Pons (tissue), 1 donor: ENCODE measurements at places on chromosomes 4 and X.

GRCh38 chrX:47321386-47321785, 49.0 kb upstream of the ZNF157 start:
- peak; percentile 71 for DNase-seq

DNA sequence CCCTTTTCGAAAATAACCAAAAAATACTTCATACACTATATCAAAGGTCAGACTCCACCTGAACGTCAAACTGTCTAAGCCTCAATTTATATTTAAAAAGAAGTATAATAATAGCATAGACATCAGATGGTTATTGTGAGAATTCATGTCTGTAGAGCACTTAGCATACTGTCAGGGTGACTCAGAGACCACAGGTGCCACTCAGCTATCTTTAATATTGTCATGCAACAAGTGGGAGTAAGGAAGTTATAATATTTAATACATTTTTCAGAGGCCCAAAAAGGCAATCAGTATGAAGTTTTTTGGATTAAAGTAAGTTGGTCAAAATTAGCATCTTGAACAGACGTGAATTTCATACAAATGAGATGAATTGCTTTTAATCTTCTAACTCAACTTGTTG, 93.3 kb downstream of the PHOX2B start:
- no peak for DNase-seq

- no peak for DNase-seq
These were observed 161.6 kb downstream of the SMIM20 start for GRCh38 chr4:26075583-26075982.

DNA sequence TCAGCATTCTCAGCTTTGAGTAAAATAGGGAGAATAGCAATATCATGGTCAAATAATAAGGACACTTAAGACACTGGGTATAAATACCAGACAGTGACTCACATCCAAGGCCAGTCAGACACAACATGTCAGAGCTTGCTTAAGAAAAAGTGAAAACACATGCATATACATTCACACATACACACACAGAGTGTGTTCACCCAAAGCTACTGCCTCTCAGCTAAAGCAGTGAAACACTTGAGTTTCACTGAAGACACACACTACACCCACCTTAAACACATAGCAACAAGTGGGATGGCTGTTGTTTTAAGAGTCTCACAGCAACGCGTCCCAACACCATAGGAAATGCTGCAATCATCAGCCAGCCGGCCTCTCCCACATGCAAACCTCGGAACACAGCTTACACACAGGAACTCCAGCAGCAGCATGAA, 14.4 kb downstream of the SHROOM4 start:
- no peak for DNase-seq

DNA sequence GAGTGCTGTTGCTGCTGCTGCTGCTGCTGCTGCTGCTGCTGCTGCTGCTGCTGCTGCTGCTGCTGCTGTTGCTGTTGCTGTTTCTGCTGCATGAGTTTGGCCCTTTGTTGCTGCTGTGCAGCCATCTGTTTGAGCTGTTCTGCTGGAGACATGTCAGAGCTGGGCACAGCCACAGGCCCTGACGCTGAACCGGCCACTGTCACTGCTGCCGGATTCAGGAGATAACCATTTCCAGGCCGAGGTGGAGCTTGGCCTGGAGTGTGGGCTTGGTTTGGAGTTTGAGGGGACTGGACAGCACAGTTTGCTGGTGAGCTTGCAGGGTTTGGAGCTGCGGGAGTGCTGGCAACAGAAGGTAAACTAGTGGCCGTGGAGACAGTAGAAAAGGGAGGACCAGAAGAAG, 224.3 kb downstream of the MGST2 start:
- DNase-seq, result no peak

GRCh38 chr4:150123796-150124677, 45.8 kb downstream of the DCLK2 start:
- no peak for DNase-seq

DNA sequence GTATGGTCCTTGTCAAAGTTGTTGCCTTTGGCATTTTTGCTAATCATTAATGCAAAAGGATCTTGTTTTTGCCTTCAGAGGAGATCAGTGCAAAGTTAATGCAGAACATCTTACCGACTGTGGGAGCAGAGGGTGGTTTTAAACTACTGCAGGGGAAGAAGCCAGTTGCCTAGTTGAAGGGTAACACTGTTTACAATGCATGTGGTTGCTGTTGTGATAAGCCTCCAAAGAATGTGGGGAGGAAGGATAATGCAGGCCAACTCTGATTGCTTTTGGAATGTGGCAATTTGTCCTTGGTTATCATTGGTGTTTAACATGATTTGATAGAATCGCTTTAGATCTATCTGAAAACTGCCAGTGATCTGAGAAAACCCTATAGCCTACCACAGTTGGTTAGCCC, 204.3 kb upstream of the TLL1 start:
- DNase-seq, result no peak

DNA sequence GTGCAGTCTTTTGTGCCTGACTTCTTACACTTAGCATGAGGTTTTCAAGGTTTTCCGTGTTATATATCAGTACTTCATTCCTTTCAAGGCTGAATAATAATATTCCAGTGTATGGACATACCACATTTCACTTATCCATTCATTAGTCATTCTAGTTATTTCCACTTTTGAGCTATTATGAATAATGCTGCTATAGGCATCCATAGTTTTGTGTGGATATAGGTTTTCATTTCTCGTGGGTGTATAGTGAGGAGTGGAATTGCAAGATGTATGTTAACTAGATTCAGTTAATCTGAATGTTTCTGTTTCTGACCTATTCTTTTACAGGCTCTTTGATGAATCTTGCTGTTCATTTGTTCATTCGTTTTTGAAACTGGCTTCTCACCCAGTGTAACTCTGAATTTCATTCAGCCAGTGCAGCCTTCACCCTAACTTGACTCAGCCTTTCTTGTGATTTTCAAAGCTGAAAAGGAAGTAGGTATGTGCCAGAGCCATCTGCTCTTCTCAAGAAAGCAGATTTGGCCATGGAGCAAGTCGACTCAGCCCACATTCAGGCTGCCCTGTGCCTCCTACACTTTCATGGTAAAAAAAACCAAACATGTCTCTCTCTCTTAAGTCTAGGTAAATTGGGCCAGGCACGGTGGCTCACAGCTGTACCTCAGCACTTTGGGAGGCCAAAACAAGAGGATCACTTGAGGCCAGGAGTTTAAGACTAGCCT, 56.3 kb upstream of the NOCT start:
- peak; percentile 14 for DNase-seq

GRCh38 chrX:151346931-151347543, 50.0 kb upstream of the VMA21 start:
- no peak for DNase-seq

GRCh38 chr4:110231869-110232268, 33.5 kb upstream of the ELOVL6 start:
- DNase-seq, result no peak

DNA sequence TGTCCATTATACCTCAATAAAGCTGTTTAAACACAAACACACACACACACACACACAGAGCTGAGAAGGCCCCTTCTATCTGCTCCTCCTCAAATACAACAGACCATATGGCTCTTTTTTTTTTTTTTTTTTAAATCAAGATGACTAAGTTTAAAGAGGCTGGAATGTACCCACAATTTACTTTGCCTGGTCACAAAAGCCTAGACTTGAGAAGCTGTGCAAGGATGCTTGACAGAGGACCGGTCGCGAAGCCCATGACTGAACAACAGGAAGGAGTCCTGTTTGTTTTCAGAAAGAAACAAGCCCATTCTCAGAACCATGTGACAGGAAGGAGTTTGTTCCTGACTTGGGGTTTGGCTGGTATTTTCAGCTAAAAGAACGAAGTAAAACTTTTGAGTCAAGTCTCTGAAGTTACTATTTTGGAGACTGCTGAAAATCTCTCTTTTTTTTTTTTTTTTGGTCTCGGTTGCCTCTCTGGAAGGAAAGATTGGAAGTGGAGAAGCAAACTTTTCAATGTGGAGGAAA, 650.9 kb upstream of the TENM3 start:
- DNase-seq, result peak; percentile 62

- no peak for DNase-seq
These were observed 241.7 kb upstream of the TEX13A start for GRCh38 chrX:105462186-105462585.

DNA sequence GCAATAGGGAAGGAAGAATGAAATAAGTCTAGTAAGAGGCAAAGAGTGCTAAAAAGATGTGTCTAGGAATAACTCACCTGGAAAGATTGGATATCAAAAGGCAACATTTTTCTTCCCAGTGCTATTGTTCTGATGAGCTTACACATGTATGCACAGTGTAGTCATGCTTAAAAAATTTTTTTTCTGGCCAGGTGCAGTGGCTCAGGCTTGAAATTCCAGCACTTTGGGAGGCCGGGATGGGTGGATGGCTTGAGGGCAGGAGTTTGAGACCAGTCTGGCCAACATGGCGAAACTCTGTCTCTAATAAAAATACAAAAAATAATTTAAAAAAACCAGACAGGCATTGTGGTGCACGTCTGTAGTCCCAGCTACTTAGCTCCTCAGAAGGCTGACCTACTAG, 795.8 kb upstream of the IGFBP7 start:
- DNase-seq, result no peak

- DNase-seq, result no peak
These were observed 15.9 kb upstream of the TADA2B start for GRCh38 chr4:7027284-7027683.

GRCh38 chrX:82816562-82816961, 691.5 kb upstream of the POU3F4 start:
- DNase-seq, result no peak

GRCh38 chr4:95102162-95102790, 344.5 kb downstream of the BMPR1B start:
- no peak for DNase-seq

- no peak for DNase-seq
These were observed 200.6 kb downstream of the BCOR start for GRCh38 chrX:39896951-39897740.

- no peak for DNase-seq
These were observed 19.3 kb downstream of the GPR143 start for GRCh38 chrX:9746148-9746888.

DNA sequence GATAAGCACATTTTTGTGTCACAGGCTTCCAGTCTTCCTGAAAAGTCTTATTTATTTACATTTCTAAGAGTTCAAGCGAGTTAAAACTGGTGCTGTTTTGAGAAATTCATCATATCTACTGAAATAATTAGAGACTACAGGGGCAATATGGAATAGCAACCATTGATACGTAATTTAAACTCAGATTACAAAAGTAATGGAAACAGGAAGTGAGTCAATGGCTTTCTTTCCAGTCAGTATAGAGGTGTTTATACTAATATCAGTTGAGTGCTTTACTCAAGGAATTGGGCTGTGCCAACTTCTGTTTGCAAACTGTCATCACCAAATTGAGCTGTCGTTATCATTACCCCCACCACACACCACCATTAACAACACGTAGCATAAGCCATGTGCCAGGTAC, 222.7 kb downstream of the COL25A1 start:
- DNase-seq, result no peak

DNA sequence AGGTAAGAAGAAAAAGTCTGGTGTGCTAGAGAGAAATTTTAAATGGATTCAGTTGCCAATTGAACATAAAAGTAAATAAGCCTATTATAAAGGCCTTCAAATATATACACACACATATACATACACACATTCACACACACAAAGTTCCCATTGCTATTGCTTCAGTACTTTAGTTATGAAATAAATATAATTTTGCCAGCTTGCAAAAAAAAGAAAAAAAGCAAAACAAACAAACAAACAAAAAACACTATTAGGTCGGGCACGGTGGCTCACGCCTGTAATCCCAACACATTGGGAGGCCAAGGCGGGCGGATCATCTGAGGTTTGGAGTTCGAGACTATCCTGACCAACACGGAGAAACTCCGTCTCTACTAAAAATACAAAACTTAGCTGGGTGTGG, 80.3 kb downstream of the SPIN4 start:
- no peak for DNase-seq

- no peak for DNase-seq
These were observed 58.3 kb downstream of the RAI2 start for GRCh38 chrX:17802756-17803155.

GRCh38 chrX:78796916-78797315, 49.4 kb downstream of the LPAR4 start:
- no peak for DNase-seq

- DNase-seq, result no peak
These were observed 17.2 kb upstream of the DRD5 start for GRCh38 chr4:9764155-9764696.

GRCh38 chr4:38236003-38236402, 275.8 kb downstream of the PTTG2 start:
- no peak for DNase-seq

- peak; percentile 97 for DNase-seq
These were observed 4.7 kb downstream of the RASGEF1B start for GRCh38 chr4:81466841-81467671.

DNA sequence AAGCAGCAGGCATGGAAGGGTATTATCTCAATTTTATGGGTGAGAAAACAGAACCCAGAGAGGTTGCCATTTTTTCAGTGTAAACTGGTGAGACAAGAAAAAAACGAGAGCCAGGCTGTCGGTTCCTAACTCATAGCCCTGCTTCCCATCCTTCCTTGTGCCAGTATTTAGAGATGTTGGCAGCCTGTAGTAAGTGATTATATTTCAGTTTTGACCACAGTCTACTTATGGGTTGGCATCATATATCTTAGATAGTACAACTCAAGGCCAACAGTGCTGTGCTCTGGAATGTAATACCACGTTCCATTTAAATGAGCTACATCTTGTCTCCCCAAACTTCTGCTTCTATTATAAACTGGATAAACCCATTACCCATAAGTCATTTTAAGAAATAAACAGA, 40.8 kb downstream of the XK start:
- DNase-seq, result no peak

- DNase-seq, result no peak
These were observed 626.7 kb upstream of the BOD1L1 start for GRCh38 chr4:14254252-14254651.

DNA sequence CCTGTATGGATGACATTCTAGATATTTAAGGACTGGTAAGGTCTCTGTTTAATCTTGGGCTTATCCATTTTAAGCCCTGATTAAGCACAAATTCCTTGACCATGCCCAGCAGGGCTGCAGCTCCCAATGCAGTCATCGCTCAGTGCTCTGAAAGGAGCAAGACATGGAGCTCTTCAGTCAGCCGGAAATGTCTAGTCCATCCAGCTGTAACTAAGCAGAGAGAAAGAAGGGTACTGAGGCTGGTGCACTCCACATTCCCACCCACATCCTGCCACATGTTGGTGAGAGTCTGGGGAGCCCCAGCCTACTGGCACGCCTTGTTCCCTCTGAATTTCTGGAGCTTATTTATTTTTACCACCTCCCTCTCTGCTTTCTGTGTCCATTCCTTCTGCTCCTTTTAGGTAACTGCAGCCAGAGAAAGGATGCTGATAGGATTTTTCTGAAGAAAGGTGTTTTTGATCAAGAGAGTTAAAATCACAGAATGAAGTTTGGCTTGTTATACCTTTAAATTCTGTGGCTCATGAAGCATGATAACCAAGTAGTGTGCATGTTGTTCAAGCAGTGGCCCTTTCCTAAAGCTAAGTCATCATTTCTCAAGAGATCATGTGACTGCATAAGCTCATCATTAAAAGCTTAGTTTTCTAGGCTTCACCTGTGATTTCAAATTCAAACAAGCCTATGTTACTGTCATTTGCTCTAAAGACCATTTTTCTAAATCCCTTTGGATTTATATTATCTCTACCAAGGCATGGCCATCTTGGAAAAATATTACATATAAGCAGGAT, 74.0 kb downstream of the GALNT7 start:
- no peak for DNase-seq

GRCh38 chr4:127149086-127149485, 483.7 kb upstream of the INTU start:
- DNase-seq, result no peak
